GM04503 (cell line): ENCODE measurements at places on chromosomes 7 and 10.
A peak's percentile ranks its signal among the peaks of the same experiment; 100 is the strongest.

GRCh38 chr7:101555921-101556275 lies 73.2 kb downstream of the MYL10 start:
- DNase-seq, result no peak

DNA sequence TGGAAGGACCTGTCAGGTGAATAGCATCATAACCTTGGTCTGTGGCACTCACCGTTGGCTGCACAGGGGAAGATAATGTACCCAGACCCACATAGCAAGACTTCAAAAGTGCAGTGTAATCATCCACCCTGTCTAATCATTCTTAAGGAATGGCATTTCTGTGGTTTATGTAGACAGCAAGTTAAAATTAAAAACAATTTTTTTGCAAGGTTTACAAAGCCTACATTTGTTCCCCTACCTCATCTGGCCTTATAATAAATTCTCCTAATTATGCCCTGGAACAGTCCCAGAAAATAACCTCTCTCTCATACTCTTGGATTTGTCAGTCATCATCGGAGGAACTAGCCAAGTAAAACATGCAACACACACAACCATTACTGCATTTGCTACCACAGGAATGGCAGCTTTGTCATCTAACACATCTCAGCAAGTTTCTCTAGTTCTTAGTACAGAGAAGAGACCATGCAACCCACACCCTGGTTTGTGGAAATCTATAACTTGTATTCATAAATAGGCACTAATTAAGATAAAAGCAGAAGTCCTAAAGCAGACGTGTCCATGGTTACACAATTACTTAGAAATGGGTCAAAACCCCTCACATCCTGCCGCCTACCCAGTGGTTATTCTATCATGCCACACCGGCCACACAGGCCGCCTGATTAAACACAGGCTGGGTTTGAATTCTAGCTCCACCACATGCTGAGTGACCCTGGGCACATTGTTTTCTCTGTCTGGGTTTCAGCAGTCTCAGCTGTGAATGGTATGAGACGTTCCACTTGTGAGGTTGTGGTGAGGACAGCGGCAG lies 19.1 kb downstream of the ABLIM1 start:
- DNase-seq, result peak; percentile 96

DNA sequence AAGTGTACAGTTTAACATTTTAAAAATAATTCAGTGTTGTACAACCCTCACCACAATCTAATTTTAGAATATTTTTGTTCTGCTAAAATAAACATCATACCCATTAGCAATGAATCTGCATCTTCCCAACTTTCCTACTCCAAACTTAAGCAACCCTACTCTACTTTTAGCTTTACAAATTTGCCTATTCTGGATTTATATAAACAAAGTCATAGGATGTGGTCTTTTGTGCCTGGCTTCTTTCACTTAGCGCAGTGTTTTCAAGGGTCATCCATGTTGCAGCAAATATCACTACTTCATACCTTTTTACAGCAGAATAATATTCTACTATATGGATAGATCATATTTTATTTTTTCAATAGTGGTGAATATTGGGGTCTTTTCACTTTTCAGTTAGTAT lies 18.9 kb downstream of the CALML3 start:
- DNase-seq, result no peak

- DNase-seq, result no peak
Measured at GRCh38 chr7:22127835-22128527, 182.3 kb upstream of the CDCA7L start.

DNA sequence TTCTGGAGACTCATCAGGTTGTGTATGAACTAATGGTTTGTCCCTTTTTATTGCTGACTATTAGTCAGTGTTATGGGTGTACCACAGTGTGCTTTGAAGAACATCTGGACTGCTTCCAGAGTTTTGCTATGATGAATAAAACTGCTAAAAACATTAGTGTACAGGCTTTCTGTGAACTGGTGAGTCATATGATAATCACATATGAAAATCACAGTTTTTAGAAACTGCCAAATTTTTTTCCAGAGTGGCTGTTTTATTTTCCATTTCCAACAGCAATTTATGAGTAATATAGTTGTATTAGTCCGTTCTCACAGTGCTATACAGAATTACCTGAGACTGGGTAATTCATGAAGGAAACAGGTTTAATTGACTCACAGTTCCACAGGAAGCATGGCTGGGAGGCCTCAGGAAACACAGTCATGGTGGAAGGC lies 281.2 kb upstream of the VSTM2A start:
- no peak for DNase-seq

DNA sequence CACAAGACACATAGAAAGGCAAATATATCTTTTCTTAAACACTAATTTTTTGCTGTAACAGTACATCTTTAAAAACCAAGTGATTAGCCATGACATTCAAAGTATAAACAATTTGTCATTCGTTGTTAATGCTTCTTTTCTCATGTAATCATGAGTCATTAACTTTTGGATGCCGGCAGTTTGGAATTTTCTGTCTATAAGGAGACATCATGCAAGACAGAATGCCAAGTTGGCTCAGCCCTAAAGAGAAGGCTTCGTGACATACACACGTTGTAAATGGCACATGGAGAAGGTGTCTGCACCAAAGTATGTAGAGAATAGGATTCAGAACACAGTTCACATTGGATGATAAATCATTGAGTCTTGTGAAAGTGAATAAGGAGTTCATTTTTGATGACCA lies 35.9 kb downstream of the CCDC3 start:
- no peak for DNase-seq

DNA sequence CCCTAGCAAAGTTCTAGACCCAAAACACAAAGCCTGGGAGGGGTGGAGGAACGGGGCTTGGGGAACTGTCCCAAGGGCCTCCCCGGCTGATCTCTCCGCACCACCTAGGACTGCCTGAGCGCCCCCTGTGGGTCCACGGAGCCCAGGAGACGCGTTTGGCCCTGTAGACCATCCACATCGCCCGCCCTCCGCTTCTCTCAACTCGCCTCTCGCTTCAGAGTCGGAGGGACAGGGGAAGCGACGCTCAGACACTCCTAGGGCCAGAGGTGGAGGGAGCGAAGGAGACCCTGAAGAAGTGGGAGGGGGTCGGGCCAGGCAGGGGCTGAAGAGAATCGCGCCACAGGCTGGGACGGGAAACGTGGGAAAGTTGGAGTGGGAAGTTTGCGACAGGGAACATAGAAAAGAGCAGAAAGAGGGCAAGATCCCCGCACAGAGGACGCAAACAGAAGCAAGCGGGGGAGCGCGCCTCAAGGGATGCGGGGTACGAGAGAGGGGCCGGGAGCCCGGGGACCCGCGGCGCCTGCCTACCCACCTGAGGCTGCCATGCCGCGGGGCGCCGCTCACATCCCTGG lies 378 bp downstream of the PIK3AP1 start:
- DNase-seq, result no peak

- no peak for DNase-seq
Measured at GRCh38 chr10:69913606-69914382, 112.1 kb downstream of the COL13A1 start.
